Central memory CD8-positive, alpha-beta T cell (primary cell): ENCODE measurements at places on chromosomes 16 and 17.

- no peak for DNase-seq
Measured at GRCh38 chr17:73348018-73348828, 36.4 kb upstream of the CDC42EP4 start.

DNA sequence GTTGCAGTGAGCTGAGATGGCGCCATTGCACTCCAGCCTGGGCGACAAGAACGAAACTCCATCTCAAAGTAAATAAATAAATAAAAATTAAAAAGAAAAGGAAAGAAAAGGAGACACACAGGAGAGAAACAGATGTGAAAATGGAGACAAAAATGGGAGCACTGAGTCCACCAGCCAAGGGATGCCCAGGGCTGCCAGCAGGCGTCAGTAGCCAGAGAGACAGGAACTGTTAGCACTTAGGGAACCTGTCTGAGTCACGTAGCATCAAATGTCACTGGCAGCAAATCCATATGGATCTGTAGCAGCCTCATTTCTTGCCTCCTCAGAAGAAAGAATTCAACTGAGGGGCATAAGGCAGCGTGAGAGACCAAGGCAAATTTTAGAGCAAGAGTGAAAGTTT, 79.7 kb downstream of the CYLD start:
- DNase-seq: no peak

DNA sequence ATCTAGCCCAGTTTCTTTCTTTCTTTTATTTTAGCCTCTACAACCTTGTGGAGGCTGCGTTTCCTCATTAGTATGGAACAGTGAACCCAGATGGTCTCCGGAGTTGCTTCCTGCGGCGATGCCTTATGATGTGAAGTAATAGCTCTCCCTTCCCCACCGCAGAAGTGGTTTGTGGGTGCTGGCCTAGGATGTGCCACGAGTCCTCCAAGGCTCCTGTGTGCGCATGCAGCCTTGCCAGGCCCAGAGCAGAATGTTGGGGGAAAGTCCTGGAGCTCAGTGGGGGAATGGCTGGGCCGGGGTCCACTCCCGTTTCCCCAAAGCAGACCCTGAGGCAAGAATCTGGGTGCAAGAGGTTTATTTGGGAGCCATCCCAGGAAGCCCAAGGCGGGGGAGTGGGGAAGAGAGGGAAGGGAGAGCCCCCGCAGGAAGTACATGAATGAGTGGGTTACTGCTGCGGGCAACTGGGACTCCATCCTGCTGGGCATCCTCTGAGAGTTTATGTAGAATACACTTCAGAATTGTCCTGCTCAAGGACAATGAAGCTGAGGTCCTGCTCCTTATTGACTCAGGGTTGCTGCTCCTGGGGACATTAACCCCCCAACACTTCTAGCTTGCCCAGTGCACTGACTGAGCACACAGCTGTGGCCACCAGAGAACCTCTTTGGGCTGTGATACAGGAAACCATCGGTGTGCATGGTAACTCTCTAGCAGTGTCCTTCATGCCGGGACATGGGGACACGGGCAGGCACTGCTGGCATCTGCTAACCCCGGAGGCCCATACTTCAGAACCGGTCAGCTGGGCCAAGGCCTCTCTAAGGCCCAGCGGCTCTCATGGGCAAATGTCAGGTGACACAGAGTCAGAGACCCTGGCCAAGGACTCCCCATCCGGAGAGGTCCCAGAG, 3.7 kb upstream of the HCRT start:
- no peak for DNase-seq

DNA sequence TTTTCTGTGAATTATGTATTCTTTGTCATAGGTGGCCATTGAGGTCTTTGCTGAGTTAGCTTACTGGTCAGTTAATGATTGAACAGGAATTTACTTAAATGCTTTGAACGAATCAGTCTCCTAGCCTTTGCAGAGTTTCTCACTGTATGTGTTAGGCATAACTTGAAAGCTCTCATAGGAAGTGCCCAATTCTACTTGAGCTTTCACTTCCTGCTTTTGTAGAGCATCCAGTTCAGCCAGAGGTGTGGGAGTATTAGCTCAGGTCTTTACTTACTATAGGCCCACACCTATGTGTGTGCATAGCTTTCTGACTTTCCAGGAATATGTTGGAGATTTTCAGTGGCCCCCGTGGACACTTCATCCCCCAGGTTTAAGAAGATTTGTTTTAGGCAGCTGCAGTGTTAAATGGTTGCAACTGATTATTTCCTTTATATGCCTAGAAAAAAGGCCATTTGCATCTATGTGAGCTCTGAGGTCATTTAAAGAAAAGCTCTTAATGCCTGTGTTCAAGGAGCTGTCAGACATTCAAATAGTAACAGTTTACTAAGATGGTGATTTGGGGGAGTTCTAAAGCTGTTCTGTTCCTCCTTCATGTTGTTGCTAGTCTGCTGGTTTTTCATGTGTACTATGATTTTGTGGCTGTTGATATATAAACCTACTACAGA, 62.3 kb downstream of the PHKB start:
- DNase-seq: no peak

- no peak for DNase-seq
Measured at GRCh38 chr17:33657181-33657580, 364.1 kb upstream of the ASIC2 start.

- no peak for DNase-seq
Measured at GRCh38 chr16:47392081-47392480, 68.8 kb downstream of the ITFG1 start.

- no peak for DNase-seq
Measured at GRCh38 chr16:55045329-55045728, 114.7 kb downstream of the IRX5 start.
